ENCODE measurements at places on chromosomes 3 and 15.

GRCh38 chr3:154243353-154243752 lies 80.9 kb downstream of the DHX36 start:
- no peak for DNase-seq

- DNase-seq, result no peak
These were observed 15.0 kb downstream of the PDIA5 start for GRCh38 chr3:123081718-123082369.

GRCh38 chr3:127221446-127222035 lies 28.6 kb downstream of the PRR23E start:
- DNase-seq, result no peak

DNA sequence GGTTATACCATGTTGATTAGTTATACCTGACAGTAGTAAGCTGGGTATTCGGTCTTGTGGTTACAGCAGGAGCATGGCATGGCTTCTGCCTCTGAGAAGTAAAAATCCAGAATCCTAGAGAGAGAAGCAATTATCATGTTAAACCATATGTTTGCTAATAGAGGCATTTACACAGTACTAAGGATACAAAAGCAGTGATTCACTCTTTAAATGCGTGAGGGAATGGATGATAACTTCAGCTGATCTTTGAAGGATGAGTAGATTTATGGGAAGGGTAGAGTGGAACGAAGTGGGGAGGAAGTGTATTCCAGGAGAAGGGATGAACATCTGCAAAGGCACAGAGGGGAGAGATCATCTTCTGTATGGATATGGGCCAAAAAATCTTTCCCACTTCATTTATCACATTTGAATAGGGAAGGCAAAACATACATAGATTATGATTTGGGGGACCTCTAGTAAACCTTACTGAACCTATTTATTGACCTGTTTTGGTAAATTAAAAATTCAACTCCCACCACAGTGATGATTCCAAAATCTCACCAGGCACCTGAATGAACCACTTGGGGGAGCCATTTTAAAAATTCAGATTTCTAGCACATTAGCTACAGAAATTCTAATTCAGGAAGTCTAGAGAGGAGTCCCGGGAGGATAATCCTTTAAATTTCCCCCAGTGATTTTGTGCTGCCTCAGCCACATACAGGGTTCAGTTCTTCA lies 35.1 kb downstream of the IGSF10 start:
- DNase-seq, result no peak

GRCh38 chr3:150636258-150636657 lies 33.1 kb downstream of the SELENOT start:
- no peak for DNase-seq

GRCh38 chr15:69167218-69167846 lies 6.9 kb downstream of the GLCE start:
- no peak for DNase-seq

DNA sequence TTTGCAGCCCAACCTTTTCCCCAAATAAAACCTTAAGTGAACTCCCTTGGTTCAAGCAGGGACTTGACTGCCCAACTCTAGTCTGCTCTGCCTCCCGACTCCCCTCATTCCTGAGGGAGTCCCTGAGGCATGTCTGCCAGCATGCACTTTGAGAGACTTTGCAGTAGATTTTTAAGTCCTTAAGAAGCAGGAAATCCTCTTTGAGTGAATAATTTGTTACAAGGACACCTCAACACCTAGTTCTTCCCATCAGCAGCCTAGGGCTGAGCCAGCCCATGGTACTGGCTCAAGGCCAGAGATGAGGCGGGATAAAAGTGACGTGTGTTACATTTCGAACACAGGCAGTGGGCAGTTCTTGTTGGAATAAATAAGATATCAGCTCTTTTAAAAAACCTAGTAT lies 204.3 kb upstream of the SLC2A2 start:
- no peak for DNase-seq

- DNase-seq, result no peak
These were observed 24.2 kb downstream of the NPTN start for GRCh38 chr15:73608941-73609340.

GRCh38 chr15:79007066-79007465 lies 62.2 kb upstream of the CTSH start:
- DNase-seq, result no peak

GRCh38 chr15:73930371-73930770 lies 4.1 kb downstream of the LOXL1 start:
- no peak for DNase-seq

DNA sequence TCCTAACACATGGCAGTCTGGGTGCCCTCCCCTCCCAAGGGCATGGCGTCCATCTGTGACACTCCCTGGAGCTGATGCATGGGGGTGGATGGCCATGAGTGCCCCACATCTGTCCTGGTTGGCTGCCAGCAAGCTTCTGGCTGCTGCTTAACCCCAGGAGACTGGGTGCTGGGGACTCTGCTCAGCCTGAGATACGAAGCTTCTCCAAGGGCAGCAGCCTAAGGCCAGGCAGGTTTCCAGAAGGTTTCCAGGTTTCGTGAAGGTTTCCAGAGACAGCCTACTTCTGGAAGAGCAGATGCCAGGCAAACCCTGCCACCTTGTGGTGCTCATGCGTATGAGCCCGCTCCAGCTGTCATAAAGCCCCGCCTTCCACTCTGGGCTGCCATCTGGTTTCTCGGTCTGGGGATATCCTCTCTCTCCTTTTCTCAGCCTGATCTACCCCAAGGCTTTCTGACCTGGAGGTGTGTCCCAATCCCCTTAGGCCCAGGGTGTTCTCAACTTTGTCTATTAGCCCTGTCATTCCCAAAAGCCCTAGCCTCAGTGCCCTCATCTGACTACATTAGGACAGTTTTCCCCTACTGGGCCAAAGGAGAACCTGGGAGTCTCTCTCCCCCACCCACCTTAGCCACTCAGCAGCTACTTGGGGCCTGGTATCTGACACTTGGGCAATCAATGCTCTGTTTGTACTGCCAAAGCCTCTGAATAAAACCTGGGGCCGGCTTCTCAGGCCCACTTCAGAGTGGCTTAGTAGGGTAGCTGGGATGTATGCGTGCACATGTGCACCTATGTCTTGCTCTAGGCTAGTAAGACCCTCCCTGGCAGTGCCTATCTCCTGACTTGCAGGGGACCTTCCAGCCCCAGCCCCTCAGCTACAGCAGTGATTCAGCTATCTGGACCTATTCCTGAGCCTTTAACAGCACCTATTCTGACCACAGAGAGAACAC lies 12.0 kb downstream of the MRPL46 start:
- peak; percentile 17 for DNase-seq

GRCh38 chr15:100516643-100517512 lies 11.9 kb downstream of the CERS3 start:
- DNase-seq, result no peak

GRCh38 chr15:62394079-62394478 lies 229.0 kb upstream of the C2CD4B start:
- DNase-seq, result no peak

DNA sequence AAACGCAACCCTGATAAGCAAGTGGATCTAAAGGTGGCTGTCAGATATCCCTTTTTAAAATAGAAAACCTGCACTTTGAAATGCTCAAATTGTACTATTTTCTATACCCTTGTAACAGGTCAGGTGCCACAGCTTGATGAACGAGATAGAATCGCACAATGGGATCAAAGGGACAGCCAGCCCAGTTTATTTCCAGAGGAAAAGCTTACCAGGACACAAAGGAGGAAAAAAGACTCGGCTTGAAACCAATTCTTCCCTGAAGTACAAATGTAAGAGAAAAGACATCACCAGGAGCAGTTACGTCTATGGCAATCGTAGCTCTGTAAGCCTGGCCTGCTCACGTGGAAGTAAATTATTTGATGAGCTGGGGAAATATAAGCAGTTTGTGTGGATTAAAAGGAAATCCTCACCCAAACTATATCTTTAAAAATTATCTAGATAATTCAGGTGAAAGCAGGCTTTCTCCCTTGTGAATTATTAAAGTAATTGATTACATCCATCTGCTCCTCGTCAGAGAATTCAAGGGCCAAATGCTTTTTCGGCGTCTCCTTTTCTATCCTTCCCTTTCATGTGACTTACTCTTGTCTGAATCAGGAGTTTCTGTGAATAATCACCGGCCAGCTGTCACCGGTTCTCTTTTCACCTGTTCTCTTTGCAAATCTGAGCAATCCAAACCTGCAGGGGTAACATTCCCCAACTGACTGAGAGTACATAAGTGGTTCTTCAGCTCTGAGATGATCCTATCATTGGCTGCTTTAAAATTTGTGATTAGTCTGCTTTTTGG lies 339.2 kb upstream of the ONECUT1 start:
- DNase-seq, result no peak

DNA sequence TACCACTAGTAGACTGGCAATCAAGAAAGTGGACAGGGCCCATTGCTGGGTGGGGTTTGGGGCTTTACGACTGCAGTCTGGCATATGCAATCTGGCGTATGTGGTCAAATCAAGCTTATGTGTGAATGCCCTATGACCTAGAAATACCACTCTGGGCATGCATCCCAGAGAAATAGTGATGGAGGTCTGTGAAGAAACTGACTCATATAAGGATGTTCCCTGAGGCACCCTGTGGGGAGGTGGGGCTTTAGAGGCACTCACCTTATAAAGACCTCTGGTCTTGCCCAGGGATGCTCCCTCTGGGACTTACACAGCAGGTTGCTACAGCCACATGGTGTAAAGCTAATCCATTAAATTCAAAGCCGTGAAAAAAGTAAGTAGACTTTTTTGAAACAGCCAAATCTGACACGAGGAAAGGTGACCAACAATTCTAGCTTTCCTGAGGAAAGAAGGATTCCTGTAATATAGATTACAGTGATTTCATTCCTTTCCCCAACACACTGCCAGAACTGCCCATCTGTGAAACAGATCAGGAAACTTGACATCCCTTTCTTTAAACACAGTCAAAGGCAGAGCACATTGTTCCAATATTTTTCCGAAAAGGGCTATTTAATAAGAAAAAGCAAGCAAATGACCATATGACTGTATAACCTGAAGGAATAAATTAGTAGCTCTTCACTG lies 13.6 kb downstream of the RARRES1 start:
- DNase-seq, result no peak

DNA sequence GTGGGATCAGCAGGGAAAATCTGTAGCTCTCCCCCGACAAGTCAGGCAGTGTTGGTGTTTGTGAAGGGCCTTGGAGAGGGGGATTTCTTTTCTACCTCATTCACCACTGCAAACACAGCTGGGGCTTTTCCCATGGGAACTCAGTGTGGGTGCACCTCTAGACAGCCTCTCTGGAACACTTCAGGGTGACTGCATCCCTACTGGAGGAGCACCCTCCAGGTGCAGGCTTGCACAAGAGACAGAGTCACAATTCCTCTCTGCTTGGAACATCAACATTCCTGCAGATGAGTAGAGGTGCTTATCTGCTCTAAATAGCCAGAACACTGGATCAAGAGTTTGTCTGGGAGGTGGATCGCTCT lies 72.7 kb upstream of the AKAP13 start:
- DNase-seq, result no peak

DNA sequence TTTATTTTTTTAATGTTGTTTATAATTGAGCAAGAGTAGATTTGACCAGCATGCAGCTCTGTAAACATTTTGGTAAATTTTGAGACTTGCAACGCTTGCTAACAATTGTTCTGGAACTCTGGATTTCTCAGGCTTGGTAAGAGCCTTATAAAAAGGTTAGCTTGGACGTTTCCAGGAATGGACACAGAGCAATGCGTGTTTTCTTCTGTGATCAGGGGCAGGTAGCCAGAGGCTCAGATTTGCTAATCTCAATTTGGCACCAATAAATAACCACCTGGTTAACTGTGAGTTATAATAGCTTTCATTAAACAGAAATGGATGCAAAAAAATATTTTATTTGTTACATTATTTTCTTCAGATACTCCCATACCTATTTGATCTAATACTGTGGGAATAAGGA lies 39.8 kb downstream of the CADM2 start:
- DNase-seq, result no peak

All from activated CD4-positive, alpha-beta T cell treated with anti-CD3 and anti-CD28 coated beads, Interleukin-2, amount 50 U/mL, for 4 hours (primary cell).